Naive thymus-derived CD4-positive, alpha-beta T cell (primary cell): ENCODE measurements at places on chromosomes 5 and 9.
A peak's percentile ranks its signal among the peaks of the same experiment; 100 is the strongest.

GRCh38 chr5:54981928-54982327 is 3.5 kb downstream of the ESM1 start:
- no peak for DNase-seq

DNA sequence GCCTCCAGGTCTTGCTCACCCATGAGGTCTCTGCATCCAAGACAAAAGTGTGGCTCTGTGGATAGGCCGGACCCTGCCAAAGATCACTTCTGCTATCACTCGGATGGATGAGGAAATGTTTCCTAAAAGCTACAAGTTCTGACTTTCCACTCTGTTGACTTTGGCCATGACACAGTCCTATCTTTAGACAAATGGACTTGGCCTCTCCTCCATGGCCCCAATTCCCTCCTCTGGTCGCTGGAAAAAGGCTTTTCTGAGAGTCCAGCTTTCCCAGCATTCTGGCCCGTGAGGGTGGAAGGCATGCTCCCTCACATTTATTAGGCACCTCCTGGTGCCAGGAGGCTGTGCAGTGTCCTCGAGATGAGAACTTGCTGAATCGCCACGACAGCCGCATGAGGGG is 83.1 kb downstream of the COL27A1 start:
- no peak for DNase-seq

GRCh38 chr9:130459941-130460669 is 15.3 kb downstream of the ASS1 start:
- DNase-seq = no peak

GRCh38 chr9:133154097-133154989 is 9.4 kb downstream of the GBGT1 start:
- no peak for DNase-seq

GRCh38 chr5:99900302-99900852 is 634.8 kb upstream of the FAM174A start:
- DNase-seq = no peak

- peak; percentile 38 for DNase-seq
These were observed at the start of gene FGD3 for GRCh38 chr9:92947268-92948037. Gene FGD3 (plus strand): TSS chr9:92947523. CDS start chr9:92976257, 28,734 bp downstream.

GRCh38 chr5:17290540-17290974 is 73.1 kb downstream of the BASP1 start:
- DNase-seq = no peak

DNA sequence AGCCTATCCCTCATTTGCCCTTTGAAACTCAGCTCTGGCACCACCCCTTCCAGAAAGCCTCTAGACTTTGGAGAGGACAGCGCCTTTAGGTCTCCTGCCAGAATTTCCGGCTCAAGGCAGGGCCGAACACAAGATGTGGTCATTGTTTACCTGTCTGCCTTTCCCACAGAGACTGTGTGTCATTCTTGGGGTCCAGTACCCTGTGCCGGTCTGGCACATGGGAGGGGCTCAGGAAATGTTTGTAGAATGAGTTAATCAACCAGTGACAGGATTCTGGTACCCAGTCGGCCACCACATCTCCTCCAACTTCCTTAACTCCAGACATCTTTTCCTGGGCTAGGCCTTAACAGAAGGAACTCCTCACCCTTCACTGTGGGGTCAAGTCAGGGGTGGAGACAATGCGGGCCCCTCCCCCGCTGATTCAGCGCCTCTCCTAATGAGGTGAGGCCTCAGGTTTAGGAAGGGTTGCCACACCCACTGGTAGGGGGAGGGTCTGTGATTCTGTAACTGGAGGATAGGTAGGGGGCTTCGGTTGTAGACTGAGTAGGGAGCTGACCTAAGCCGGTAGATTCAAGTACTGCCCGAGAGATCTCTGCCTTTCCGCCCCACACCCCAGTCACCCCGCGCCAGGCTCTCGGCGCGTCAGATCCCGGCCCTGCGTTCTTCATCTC is 29.3 kb downstream of the PCDH1 start:
- DNase-seq = no peak

DNA sequence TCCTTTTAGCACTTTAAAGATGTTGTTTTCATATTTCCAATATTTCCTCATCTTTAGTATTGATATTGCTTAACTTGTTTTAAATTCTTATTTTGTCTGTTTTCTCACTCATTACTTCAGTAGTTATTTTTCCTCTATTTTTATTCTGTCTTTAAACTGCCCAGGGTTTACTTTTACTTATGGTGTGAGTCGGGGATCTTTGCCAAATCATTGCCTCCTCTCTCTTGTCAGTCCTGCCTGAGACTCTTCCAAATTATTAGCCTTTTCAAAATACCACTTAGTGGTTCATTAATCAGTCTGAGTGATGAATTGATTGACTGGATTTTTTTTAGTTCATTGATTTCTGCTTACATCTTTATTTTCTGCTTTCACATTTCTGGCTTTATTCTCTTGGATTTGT is 72.9 kb downstream of the SH3GL2 start:
- DNase-seq = no peak

- no peak for DNase-seq
These were observed 12.1 kb upstream of the MOB3B start for GRCh38 chr9:27541740-27542139.

- DNase-seq = no peak
These were observed 503.4 kb downstream of the PDE4D start for GRCh38 chr5:59390074-59390659.

GRCh38 chr9:98520221-98520960 is 188.3 kb downstream of the GABBR2 start:
- no peak for DNase-seq

- DNase-seq = no peak
These were observed 123.8 kb upstream of the KLF4 start for GRCh38 chr9:107613321-107613720.

GRCh38 chr5:90558344-90559192 is at the start of gene ADGRV1:
Gene ADGRV1 (plus strand): TSS chr5:90558797. CDS start chr5:90558896, 99 bp downstream.
- no peak for DNase-seq

GRCh38 chr5:2387634-2388325 is 363.7 kb downstream of the IRX2 start:
- no peak for DNase-seq

GRCh38 chr5:138651058-138651766 is 76.0 kb upstream of the HSPA9 start:
- no peak for DNase-seq

GRCh38 chr9:92763721-92764380 is 782 bp downstream of the BICD2 start:
- no peak for DNase-seq

DNA sequence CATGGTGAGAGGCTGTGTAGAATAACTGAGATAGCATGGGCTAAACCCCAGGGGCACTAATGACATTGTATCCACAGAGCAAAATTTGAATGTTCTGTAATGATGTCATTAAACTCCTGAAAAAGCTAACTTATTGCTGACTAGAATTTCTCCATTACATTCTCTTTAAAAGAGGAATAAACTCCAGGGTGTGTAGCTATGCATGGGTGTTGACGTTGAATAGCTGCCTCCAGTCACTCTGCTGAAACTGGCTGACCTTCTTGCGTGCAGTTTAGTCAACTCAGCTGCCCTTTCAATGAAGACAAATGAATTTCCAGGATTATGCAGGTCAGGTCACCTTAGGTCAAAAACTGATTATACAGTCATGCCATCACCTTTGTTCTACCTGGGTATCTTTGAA is 617.5 kb upstream of the WWC1 start:
- no peak for DNase-seq

GRCh38 chr9:37611961-37612360 is 19.6 kb upstream of the TOMM5 start:
- no peak for DNase-seq

- no peak for DNase-seq
These were observed 184.4 kb downstream of the CD180 start for GRCh38 chr5:67012171-67012570.

DNA sequence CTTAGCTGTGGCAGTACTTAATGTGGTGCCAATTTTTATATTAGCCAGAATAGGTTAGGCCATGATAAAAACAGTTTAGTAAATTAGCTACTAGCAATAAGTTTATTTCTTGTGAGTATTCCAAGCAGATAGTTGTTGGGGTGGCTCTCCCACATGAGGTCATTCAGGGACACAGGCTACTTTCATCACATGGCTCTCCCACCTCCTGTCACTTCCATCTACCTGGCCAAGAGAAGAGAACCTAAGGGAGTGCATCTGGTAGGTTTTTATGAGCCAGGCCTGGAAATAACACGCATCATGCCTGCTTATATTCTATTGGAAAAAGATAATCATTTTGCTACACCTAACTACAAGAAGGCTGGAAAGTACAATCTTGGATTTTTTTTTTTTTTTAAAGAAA is 161.4 kb upstream of the CCNH start:
- DNase-seq = no peak

GRCh38 chr9:107447834-107448233 is 41.7 kb downstream of the KLF4 start:
- no peak for DNase-seq

GRCh38 chr5:107646418-107646817 is 24.3 kb downstream of the EFNA5 start:
- no peak for DNase-seq

- no peak for DNase-seq
These were observed 161.9 kb upstream of the GAS1 start for GRCh38 chr9:87109231-87109631.

DNA sequence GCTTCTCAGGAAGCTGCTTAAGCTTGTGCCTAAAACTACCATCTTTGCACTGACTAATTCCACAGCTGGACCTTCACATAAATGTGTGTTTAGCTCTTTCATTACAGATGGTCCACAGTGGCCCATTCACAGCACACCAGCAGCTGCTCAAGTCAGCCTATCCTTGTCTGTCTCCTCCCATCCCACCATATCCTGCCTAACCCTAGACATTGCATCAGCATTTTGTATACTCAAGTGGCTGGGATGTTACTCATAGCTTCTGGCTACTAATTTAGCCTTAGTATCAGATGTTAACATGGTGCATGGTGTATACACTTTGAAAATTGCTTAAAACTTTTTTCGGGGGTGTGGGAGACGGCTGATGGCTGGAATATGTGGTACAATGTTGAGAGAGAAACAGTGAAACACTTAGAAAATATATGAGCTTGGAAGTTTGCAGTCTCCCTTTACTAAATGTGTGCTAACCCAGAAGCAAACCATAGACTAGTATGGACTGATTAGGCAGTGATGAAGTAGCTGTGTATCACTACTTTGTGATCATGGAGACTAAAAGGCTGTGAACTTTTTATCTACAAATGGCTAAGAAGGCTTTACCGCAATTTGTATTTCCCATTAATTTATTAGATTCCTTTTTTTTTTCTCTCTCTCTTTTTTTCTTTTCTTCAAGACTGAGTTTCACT is 83.1 kb downstream of the JMY start:
- DNase-seq = no peak

DNA sequence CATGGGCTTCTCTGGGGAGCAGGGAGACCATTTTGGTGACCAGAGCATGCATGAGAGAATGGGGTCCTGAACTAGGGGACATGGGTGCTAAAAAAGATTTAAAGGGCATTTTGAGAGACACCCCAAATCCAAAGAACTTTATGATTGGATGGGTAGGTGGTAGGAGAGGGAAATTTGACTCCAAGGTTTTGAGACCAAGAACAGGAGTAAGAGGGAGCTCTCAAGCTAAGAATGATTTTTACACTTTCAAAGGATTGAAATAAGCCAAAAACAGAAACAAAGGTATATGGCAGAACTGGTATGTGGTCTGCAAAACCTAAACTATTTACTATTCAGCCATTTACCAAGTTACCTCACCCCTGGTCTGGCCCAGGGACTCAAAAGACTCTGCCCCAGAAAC is 318.2 kb upstream of the CLINT1 start:
- DNase-seq = no peak

DNA sequence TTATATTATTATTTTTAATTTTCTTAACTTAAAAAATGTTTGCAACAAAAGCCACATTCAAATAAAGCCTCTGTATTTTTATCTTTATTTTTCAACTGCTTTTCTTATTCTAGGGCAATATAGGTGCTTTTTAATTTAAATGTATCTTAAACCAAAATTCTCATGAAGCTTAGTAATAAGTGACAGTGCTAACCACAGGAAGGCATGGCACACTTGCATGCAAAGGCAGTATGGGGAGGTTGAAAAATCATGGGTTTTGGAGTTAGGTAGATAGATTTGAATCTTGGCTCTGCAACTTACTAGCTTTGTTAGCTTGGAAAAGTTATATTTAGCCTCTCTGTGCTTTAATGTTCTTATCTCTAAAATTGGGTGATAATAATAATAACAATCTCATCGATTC is 458.0 kb downstream of the DMAC1 start:
- DNase-seq = no peak

GRCh38 chr5:34584165-34584564 is 72.0 kb upstream of the RAI14 start:
- DNase-seq = no peak

- DNase-seq = no peak
These were observed 1634.3 kb downstream of the MAT2B start for GRCh38 chr5:165139721-165140120.

DNA sequence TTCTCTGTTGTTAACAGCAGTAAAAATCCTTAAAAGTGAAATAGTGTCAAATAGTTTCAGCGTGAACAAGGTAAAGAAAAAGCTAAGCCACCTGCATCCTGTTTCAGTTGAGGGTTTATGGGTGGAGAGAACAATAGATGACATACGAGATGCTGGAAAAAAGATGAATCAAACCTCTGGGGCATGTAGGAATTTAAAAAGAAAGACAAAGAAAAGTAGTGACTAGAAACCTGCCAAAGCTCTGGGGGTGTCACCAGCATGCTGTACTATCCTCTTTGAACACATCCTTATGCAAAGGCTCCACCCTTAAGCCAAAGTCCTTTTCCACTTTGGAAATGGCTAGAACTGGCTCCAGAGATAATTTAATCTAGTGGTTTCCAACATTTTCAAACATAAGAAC is 22.2 kb downstream of the SCAI start:
- no peak for DNase-seq
